Upper lobe of left lung (tissue), 6 donors: ENCODE measurements at places on chromosomes 16 and 17. TPM values are rescaled to one million over a fixed set of nuclear protein-coding genes. Genes with fewer than 3 reads are reported as not detected.

ATP5PD gene
- 188 TPM for total RNA-seq

ZPBP2 gene
- total RNA-seq, result not detected

MPP2 gene
- 0.74 TPM for total RNA-seq

TAT gene
- total RNA-seq, result 0.88 TPM

KRTAP4-1 gene
- total RNA-seq, result not detected

DNAH3 gene
- total RNA-seq, result 48.1 TPM

ZG16 gene
- total RNA-seq, result not detected

CBLN1 gene
- 0.49 TPM for total RNA-seq
